ENCODE measurements at places on chromosomes 12 and 14. TPM values are rescaled to one million over a fixed set of nuclear protein-coding genes. Genes with fewer than 3 reads are reported as not detected.

DNA sequence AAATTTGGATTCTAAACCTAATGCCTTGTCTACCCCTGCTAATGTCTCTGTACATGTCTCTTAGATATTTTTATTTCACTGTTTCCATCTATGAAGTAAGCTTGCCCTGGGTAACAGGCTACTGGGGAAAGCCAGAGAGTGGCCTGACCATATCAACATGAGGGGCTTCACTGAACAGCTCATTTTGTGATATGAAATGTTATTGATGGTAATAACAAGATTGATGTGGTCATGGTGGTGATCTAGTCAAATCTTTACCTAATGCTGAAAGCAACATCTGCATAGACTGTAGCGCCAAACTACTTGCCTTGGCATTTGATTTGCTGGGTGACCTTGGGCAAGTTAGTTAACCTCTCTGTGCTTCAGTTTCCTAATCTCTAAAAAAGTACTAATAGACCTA is 9.9 kb upstream of the DYRK2 start:
- no peak for DNase-seq

Gene KRT85
- not detected for total RNA-seq

Gene TMBIM4
- total RNA-seq: 112 TPM

Gene ARHGEF40
- 22.0 TPM for total RNA-seq

DNA sequence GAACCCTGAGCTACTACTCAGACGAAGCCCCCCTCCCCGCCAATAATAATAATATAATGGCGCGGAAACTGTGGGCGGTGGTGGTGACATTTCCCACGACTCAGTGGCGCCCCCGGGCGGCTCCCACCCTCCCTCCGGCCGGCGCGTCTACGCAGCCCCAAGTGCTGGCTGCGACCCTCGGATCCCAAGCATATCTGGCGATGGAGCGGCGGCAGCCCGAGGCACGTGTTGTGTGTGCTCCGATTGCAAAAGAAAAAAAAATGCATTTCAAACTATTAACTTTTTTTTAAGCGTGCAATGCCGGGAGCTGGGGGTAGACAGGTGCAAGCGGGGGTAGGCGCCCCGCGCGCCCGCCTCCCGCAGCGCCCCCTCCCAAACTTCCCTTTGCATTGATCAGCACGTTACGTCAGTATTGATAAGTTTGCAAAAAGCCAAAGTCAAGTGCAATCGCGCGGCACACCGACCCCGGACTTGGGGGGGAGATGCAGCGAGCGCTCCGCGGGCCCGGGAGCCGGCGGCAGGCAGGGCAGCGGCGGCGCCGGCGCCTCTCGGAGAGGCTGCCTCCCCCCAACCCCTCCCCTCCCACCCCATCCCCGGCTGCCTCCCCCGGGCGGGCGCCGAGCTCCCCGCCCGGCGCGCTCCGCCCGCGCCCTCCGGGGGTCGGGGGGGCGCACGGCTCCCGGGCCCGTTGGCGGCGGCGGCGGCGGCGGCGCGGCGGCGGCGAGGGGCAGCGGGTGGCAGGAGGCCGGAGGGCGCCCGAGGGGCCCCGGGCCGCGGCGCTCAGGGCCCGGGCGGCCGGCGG is 113.1 kb upstream of the MYL2 start:
- DNase-seq: no peak

DNA sequence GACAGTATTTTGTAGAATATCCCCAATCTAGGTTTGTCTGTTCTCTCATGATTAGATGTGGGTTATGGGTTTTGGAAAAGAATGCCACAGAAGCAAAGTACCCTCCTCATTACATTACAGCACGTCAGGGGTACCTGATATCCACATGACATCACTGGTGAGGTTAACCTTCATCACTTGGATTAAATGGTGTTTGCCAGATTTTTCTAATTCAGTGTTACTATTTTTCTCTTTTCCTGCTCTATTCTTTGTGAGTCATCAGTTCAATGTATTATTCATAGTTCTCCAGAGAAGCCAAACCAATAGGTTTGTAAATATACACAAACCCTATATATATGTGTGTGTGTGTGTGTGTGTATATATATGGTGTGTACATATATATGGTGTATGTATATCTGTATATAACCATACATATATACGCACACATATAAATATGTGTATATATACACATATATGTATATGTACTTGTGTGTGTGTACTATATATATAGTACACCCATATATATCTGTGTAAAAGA is 131.4 kb downstream of the LMNTD1 start:
- DNase-seq: no peak

GRCh38 chr12:47885566-47885965 is 19.2 kb downstream of the VDR start:
- no peak for DNase-seq

Gene RNF212B
- total RNA-seq: not detected

GRCh38 chr12:121830588-121831265 is 26.9 kb downstream of the SETD1B start:
- DNase-seq: no peak

DNA sequence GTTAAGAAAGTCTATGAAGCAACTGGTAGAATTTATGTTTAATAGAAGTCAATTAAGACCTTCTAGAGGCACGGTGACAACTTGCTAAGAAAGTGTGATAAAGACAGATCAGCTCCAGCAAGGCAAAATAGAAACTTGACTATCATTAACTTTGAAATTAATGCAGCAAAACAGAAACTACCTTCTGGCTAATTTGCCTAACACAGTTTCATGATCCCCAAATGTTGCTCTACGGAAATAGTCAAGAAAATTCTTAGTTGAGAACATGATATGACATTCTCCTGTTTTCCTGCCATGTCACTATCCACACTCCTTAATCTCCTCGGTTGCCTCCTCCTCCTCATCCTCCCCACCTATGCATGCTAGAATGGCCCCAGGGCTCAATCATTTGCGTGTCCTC is 4.2 kb downstream of the DENND5B start:
- no peak for DNase-seq

Gene GPR68
- 3.7 TPM for total RNA-seq

Gene SIX1
- 7.5 TPM for total RNA-seq

Gene SLCO1B1
- not detected for total RNA-seq

GRCh38 chr14:76612654-76613053 is 148.6 kb upstream of the VASH1 start:
- DNase-seq: no peak

- DNase-seq: no peak
These were observed 42.4 kb upstream of the CLMN start for GRCh38 chr14:95362138-95362494.

- no peak for DNase-seq
These were observed 5.7 kb downstream of the CRADD start for GRCh38 chr12:93682846-93683261.

Gene SLC16A7
- 12.7 TPM for total RNA-seq

Gene OR2AP1
- total RNA-seq: not detected

Gene UNC79
- under 0.01 TPM for total RNA-seq

Gene SETD3
- total RNA-seq: 44.8 TPM

Gene ALX1
- not detected for total RNA-seq

Gene GPR135
- 0.97 TPM for total RNA-seq

GRCh38 chr12:87661786-87662377 is 367.3 kb downstream of the C12orf50 start:
- no peak for DNase-seq

DNA sequence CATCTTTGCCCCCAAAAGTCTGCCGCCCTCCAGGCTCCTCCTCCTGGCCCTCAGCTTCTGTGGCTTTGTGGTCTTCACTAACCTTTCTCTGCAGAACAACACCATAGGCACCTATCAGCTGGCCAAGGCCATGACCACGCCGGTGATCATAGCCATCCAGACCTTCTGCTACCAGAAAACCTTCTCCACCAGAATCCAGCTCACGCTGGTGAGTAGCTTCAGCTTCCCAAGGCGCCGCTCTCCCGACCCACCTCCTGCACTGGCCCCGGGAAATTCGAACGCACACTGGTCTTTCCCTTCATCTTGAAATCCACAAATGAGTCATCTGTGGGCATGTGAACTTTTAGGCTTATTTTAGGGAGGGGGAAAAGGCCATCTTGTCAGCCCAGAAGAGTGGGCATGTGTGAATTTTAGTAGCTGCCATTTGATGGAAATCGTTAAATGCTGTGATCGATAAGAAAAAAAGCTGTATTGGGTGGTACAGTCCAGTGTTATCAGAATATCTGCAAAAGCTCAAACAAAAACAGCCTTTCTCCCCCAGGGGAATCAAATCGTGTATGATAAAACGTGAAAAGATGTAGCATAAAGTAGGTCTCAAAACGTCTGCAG is 700 bp downstream of the SLC35E3 start:
- no peak for DNase-seq

Gene WIF1
- not detected for total RNA-seq

- no peak for DNase-seq
These were observed 14.2 kb downstream of the TMEM63C start for GRCh38 chr14:77195766-77196165.

DNA sequence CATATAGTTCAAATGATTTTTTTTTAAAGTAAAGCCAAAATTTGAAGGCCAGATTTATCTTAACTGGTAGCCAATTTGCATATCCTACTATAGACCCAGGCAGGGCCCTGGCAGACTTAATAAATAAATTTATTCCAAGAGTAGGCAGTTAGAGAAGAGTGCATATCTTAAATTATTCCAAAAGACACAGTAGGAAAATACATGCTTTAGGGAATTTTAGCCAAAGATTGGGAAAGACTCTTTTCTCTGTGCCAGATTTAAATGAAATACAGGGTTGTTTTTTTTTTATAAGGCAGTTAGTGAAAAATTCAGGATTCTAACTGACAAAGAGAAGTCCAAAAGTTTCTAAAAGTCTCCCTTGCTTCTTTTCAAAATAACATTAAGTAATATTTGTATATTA is 65.5 kb downstream of the ST8SIA1 start:
- no peak for DNase-seq

DNA sequence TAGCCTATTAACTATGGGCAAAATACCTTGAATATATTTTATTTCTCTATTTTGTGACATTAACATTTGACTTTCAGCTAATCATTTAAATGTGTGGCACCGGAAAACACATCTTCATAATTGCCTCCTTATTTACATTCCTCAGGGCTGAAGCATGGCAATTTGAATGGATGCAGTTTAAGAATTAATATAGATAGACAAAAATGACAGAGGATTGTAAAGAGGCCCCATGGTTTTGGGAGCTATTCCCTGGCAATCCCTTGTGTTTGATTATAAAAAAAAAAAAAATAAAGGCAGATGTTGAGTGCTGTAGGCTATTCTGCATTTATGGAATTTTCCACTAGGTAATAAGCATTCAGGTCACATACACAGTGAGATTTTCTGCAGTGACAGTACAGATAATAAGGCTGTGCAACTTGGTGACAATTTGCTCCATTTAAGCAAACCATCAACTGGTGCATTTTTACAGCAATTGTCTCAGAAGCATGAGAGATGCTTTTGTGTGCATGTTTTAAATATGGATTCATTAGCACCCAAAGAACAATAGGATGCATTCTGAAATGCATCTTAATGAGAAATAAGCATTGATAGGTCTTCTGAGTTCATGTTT is 123.2 kb upstream of the SLC38A4 start:
- no peak for DNase-seq

Gene TMEM132C
- total RNA-seq: not detected

Gene LMNTD1
- total RNA-seq: 0.82 TPM

DNA sequence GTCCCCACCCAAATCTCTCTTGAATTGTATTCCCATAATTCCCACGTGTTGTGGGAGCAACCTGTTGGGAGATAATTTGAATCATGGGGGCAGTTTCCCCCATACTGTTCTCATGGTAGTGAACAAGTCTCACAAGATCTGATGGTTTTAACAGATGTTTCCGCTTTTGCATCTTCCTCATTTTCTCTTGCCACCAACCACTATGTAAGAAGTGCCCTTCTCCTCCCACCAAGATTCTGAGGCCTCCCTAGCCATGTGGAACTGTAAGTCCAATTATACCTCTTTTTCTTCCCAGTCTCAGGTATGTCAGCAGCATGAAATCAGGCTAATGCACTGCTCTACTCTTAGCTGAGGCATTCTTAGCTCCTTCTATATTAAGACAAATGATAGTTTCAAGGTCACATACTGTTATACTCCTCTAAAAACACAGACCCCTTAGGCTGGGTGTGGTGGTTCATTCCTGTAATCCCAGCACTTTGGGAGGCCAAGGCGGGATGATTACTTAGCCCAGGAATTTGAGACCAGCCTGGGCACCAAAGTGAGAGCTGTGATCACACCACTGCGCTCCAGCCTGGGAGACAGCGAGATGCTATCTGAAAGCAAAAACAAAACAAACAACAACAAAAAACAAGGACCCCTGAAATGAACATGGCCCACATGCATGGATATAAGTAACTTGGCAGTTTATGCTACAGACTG is 3.6 kb downstream of the SCAF11 start:
- no peak for DNase-seq

- DNase-seq: no peak
These were observed 258.4 kb upstream of the CRY1 start for GRCh38 chr12:107351713-107352112.

Gene TMPRSS12
- total RNA-seq: not detected

GRCh38 chr12:6340745-6341416 is 995 bp downstream of the TNFRSF1A start:
- DNase-seq: no peak

Gene SSTR1
- total RNA-seq: 0.63 TPM
